Activated naive CD4-positive, alpha-beta T cell treated with anti-CD3 and anti-CD28 coated beads, Interleukin-2, amount 50 U/mL, for 72 hours (primary cell): ENCODE measurements at places on chromosomes 6 and 20. TPM values are rescaled to one million over a fixed set of nuclear protein-coding genes. Genes with fewer than 3 reads are reported as not detected.

Gene MEP1A
- not detected for total RNA-seq

Gene MOG
- not detected for total RNA-seq

Gene GLP1R
- 0.33 TPM for total RNA-seq

Gene ZBP1
- 0.16 TPM for total RNA-seq

Gene CRISP3
- total RNA-seq: not detected

Gene RSPH3
- total RNA-seq: 2.0 TPM

Gene RAET1L
- not detected for total RNA-seq

Gene SLC22A23
- 0.72 TPM for total RNA-seq

Gene PSORS1C2
- not detected for total RNA-seq

DNA sequence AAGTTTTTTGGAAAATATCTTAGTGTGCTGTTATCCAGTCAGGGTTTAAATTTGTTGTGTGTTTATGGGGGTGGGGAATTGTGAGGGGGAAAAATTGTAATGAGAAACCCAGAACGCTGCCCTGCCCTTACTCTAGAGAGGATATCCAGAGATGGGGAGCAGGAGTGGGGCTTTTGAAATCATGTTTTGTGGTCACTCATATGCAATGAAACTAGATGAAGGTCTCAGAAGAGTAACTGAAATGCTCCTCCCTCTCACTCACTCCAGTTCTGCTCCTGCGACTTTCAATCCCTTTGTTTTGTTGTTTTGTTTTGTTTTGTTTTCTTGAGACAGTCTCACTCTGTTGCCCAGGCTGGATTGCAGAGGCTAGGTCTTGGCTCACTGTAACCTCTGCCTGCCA is 100.0 kb downstream of the CRYBG1 start:
- DNase-seq: no peak

GRCh38 chr6:75438442-75439116 is 55.0 kb downstream of the FILIP1 start:
- DNase-seq: no peak

GRCh38 chr6:106085692-106085983 is 498 bp upstream of the PRDM1 start:
- DNase-seq: no peak

- DNase-seq: no peak
These were observed 3.3 kb downstream of the ANKRD6 start for GRCh38 chr6:89436226-89436625.

DNA sequence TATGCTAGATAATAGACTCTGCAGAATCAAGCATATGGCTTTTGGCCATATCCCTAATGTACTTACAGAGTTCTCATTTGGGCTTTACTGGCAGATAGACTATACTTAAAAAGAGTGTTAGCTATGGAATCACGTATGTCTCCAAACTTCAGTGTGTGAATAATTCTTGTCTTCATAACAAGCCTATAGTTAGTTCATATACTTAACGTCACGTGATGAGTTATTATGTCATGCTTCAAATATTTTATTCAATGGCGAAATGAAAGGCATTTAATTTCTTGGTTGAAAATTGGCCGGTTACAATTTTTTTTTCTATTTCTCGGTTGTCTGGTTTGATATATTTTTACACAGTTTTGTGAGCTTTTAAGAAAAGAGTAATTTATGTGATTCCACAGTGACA is 62.7 kb downstream of the MEI4 start:
- no peak for DNase-seq

GRCh38 chr20:10651227-10651990 is 22.4 kb downstream of the JAG1 start:
- DNase-seq: no peak

DNA sequence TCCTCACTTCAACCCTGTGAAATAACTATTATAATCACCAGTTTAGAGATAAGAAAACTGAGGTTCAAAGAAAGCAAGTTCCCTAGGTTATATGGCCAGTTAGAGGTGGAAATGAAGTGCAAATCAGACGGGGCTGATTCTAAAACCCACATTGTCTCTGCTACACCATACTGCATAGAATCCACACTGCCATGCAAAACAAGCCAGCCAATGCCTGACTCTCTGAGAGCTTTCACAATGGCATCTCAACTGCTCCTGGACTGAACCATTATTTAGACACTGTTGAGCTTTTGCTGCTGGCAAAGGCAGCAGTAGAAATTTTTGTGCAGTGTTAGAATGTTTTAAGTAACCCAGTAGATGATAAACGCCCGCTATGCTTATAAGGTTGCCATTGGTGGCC is 195.2 kb upstream of the CNR1 start:
- no peak for DNase-seq

GRCh38 chr6:53382421-53382820 is 33.7 kb upstream of the ELOVL5 start:
- no peak for DNase-seq

DNA sequence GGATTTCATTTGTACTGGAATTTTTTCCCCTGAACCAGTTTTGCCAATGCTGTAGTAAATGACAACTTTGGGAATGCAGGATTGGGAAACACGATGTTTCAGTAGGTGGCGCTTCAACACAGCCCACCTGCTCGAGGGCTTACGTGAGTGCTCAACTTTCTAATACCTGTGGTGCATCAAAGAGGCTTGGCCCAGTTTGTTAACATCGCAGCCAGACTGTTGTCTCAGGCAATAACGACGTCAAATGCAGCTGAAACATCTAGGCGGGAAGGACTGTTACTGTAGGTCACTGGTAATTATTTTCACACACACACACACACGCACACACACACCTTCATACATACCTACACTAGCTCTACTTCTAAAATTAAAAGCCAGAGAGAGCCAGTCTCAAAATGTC is 815.5 kb upstream of the SLC35B3 start:
- DNase-seq: no peak

GRCh38 chr6:3351105-3351676 is 92.4 kb downstream of the PSMG4 start:
- no peak for DNase-seq

DNA sequence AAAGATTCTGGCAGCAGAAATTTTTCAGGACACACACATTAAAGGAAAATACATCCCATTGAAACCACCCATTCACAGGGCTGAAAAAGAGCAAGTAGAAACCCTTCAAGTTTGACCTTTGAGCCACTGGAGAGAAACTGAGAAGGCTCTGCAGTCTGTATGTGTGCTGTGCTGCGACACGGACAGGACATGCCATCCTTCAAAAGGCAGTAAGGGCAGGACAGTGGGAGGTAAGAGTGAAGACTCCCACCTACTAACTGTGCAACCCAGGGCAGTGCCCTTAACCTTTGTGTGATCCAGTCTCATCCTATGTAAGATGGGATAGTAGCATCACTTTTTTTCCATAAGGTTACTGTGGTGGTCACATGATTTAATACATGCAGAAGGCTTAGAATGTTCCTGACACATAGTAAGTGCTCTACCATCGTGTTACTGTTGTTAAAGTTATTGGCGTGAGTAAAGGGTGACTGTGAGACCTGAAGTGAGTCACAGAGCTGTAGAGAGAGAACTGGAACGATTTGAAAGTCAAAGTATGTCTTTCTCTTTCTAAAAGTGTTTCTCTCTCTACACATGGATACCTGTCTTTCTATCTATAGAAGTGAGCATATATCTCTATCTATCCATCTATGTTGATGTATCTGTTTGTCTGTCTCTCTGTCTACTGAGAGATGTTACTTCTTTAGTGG is 153.7 kb upstream of the OLIG3 start:
- no peak for DNase-seq

DNA sequence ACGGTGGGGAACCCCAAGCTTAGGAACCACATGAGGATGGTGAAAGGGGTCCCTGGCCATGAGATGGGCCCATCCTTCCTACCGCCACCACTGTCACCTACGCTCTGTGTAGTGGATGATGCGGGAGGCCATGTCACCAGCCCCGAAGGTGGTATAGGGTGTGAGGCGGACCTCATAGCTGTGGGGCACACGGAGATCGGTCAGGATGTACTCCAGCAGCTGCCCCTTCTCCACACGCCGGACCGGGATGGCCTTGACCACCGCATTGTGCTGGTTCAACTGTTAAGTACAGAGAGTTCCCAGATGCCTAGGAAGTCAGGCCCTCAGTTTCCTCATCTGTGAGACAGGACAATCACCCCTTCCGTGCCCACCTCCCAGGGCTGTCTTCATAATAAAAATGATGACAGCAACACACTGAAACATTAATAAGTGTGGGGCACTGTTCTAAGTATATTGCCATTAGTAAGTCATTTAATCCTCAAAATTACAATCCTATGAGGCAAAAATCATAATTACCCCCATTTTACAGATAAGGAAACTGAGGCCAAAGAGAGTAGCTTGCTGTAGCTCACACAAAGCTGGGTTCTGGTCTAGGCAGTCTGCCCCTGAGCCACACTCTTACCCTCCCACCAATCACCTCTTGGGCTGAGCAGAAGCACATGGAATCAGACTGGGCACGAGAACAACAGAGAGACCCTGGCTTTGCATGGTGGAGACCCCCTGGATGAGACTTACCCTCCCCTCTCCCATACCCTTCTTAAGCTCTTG is 51.4 kb downstream of the MDGA1 start:
- no peak for DNase-seq

- DNase-seq: no peak
These were observed 4.7 kb downstream of the OCSTAMP start for GRCh38 chr20:46545827-46546138.

DNA sequence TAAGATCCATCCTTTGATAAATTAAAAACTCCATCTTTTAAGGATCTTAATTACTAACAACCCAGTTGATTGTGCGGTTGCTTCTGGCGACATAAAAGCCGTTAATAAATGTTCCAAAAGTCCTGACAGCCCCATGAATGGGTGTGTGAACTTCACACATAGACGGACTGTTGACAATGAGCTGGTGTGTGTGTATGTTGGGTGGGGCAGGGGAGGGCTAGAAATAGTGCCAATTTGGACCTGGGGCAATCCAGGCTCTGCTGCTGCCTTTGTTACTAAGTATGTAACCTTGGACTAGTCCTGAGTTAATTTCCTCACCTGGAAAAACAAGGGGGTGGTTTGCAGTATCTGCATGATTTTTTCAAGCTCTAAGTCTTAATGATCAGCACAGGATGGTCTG is 4.2 kb downstream of the MAS1 start:
- DNase-seq: no peak

- no peak for DNase-seq
These were observed 34.9 kb upstream of the HEY2 start for GRCh38 chr6:125714441-125715090.

DNA sequence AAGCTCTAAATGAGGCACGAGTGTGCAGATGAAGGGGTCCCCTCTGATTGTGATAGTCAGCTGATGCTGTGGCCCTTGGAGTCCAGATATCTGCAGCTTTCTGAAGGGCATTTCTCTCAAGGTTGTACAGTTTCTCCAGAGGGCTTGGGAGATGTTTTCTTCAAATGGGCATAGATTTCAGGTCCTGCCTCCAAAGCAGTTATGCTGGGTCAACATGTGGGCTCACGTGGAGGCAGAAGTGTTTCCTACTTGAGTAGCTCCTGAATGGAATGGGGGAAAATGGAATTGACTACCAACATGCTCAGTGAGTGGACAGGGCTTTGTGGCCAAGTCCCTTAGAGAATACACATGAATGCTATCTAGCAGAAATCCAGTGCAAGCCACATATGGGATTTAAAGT is 360.7 kb downstream of the SAMD5 start:
- DNase-seq: no peak

- DNase-seq: no peak
These were observed 271.4 kb upstream of the MAN1A1 start for GRCh38 chr6:119620846-119621555.

GRCh38 chr20:59015812-59016711 is 3.2 kb upstream of the TUBB1 start:
- DNase-seq: no peak

DNA sequence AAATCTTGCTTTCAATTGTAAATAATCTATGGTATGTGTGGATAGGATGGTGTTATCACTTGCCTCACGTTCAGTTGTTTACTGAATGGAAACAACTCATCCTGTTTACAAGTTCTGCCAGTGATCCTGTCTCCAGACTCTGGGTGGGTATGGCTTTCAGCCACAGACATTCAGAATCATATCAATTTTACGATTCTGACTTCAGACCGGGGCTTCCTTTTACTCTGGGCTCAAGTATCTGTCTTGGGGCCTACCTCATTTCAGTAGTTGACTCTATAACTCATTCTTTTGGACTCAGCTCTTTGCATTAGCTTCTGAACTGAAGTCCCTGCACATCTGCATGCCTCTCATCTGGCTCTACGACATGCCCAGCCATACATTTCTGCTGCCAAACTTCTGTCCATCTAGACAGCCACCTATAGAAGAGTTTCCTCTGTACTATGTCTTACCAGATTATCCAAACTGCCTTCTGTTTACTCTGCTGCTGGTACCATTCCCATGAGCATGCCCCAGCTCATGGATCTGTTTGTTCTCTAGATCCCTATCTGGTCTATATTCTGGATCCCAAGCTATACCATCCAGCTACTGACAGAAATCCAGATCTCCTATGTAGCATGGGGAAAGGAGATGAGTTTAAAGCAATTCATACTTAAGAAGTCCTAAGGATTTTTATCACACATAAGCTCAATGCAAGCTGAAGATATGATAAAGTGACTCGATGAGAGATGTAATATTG is 34.3 kb downstream of the FYN start:
- DNase-seq: peak; percentile 58

- no peak for DNase-seq
These were observed 111.0 kb downstream of the TBC1D7 start for GRCh38 chr6:13217206-13217905.

- DNase-seq: peak; percentile 69
These were observed 3.1 kb upstream of the ULBP2 start for GRCh38 chr6:149938571-149939355.

GRCh38 chr20:8524101-8525016 is 392.3 kb downstream of the PLCB1 start:
- DNase-seq: no peak

DNA sequence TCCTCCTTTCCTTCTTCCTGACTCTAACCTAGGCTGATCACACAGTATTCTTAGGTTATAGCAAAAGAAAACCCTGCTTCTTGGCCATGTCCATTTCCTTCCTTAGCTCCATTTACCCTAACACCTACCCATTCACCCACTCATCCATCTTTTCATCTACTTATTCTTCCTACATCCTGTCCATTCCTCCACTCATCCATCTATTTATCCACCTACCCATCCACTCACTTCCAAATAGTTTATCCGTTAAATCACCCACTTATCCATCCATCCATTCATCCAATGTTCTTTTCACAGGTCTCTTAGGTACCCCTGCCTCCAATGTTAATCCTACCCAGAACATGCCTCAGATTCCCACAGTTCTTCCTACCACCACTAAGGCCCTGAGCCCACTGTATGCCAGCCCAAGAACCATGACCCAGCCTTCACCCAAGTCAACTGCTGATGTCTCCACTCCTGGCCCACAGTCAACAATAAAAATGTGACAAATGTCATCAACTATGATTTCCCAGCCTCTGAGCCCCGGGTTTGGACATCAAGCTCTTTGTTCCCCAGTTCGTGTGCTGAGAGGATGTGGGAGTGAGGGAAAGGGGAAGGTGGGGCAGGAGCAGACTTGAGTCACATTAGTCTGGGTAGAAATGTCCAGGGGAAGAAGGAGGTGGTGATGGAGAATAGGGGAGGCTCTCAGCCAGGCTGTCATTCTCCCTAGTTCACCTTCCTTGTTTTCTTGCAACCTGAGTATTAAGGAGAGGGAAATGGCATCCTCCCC is 24.4 kb downstream of the TREML4 start:
- no peak for DNase-seq

GRCh38 chr20:37405351-37405897 is 59.5 kb downstream of the SRC start:
- no peak for DNase-seq
